ENCODE measurements at places on chromosomes 12 and 14.

DNA sequence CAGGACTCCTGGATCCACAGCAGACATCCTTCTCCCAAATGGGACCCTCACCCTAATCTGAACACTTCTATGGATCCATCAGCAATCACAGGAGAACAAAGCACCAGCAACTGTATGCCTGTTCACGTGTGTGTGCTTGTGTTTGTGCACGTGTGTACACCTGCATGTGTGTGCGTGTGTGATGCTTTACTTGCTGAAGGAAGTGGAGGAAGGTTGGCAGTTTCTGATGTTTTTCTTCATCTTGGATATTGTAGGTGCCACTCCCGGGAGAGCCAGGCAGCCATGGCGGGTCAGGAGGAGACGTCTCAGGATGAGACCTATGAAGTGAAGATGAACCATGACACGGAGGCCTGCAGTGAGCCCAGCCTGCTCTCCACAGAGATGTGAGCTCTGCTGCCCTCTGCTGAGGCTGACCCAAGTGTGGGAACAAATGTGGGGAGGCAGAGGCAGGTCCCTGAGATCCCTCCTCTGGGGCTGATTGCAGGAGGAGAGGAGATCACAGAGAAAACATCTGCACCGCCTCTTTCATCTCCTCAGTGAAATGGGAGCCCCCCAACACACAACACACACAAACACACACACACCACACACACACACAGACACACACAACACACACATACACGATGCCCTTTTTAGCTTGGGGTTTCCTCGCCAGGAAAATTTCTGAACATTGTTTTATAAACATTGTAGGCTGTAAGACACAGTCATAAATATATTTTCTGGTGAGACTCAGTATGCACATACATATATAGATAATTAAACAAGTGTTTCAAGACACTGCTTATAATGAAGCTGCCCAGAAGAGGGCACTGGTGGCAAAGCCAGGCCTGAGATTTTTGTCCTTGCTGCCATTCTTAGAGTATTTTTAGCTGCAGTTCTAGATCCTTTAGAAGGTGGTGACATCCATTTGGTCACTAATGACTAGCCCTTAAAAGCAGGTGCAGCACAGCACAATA is 112.2 kb upstream of the FKBP4 start:
- DNase-seq = peak; percentile 45

DNA sequence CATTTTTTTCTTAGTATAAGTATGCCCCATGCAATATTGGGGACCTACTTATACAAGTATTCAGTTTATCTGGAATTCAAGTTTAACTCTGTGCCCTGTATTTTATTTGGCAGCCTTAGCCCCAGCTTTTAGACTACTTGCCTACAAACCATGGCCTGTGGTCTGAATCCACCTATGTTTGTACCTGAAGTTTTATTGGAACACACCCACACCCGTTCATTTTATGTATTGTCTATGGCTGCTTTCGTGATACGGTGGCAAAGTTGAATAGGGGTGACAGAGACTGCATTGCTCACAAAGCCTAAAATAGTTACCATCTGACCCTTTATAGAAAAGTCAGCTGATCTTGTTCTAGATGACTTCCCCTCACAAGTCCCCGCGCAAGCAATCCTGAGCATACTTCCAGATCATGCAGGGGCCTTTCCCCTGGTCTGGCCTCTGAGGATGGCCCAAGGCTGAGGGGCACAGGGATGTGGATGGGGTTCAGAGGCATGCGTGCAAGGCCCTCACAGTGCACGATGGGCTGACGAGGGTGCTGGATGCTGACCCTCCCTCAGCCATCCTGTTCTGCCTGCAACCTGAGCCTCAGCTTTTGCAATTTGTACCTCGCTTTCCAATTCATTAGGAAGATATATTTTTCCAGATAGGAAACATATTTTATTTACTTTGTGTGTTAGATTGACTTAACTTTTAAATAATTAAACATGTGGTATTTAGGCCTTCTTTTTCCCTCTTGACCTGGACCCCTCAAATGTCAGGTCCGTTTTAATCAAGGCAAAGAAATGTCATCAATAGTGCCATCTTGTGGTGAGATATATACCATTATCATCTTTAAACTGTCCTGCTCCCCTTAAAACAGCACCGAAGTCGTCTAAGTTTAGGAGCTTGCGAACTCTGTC is 527.3 kb upstream of the CCDC196 start:
- no peak for DNase-seq

GRCh38 chr12:96501133-96501761 is 11.9 kb downstream of the CFAP54 start:
- peak; percentile 48 for DNase-seq

DNA sequence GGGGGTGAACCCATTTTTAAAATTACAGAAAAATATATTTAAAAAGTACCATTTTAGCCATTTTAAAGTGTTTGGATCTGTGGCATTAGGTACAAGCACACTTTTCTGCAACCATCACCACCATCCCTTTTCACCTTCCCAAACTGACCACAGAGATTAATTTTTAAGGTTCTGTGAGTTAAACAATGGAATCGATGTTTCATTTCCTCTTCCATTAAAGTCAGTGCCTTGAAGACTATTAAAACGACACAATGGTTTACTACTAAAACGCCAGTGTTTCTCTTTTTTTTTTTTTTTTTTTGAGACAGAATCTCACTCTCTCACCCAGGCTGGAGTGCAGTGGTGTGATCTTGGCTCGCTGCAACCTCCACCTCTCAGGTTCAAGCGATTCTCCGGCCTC is 78.1 kb upstream of the GPR68 start:
- DNase-seq = no peak

DNA sequence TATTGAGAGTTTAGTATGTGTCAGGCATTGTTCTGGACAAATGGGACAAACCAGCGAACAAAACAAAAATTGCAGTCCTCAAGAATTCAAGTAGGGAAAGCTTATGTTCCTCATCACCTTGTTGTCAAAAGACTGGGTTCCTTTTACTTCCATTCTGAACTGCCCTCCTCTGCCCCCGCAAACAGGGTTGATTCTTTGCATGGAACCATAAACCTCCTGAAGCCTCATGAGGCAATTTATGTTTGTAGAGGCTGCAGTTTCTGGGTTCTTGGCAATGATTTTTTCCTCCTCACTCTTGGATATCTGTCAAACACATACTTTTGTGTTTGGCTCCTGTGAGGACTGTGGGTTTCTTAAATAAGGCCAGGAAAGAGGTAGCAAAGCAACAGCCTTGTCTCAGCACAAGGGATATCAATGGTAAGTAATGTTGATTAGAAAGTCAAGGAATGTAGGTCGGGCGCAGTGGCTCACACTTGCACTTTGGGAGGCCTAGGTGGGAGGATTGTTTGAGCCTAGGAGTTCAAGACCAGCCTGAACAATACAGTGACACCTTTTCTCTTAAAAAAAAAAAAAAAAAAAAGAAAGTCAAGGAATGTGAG is 13.9 kb downstream of the COPZ1 start:
- DNase-seq = no peak

GRCh38 chr12:7242176-7243101 is 53.0 kb downstream of the PEX5 start:
- no peak for DNase-seq

GRCh38 chr14:30058401-30058800 is 130.8 kb upstream of the PRKD1 start:
- no peak for DNase-seq

DNA sequence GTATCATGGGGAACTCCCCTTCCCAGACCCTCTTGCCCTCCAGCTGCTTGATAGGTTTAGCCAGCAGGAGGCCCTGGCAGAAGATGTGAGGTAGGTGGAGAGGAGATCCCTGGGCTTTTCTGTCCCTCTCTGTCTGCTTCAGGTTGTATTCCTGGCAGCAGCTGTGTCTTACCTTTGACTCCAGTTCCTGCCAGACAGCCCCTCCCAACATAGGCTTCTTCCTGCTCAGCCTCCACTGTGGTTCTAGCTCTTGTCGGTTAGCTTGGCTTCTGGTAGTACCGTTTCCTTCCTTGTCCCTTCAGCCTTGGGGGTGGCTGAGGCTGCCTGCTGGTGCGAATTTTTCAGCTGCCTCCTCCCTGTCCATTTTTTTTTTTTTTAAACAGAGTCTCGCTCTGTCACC is 215.7 kb upstream of the CRY1 start:
- DNase-seq = no peak

GRCh38 chr12:28631831-28632230 is 441.6 kb downstream of the CCDC91 start:
- no peak for DNase-seq

DNA sequence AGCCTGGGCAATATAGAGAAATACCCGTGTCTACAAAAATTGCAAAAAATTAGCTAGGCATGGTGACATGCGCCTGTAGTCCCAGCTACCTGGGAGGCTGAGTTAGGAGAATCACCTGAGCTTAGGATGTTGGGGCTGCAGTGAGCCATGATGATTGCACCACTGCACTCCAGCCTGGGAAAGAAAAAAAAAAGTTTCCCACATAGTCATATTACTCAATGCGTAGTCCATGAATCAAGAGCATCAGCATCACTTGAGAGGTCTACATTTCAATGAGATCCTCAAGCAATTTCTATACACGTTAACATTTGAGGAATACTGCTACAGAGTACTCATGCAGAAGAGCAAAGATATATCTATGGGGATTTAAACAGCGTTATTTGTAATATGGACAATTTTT is 5.2 kb upstream of the LRRC23 start:
- no peak for DNase-seq

- no peak for DNase-seq
These were observed 82.6 kb downstream of the ERC1 start for GRCh38 chr12:1073652-1074051.

DNA sequence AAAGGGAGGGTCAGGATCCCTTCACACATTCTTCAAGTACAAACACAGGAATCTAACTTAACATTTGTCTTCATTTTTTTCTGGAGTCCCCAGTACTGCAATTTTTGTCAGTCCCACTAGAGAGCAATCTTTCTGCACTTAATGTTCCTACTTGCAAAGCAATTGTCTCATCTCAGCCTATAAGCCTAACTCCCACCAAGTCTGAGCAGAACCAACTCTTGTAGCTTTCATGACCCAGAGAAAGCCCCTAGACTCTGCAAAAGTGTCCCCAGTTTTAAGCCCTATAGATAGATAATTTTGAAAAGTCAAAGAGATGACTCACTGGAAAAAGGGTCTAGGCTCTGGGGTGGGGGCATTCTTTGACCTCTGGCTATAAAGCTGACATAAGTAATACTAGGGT is 1.8 kb upstream of the ZBTB39 start:
- no peak for DNase-seq

- no peak for DNase-seq
These were observed 76.2 kb downstream of the TMTC3 start for GRCh38 chr12:88218293-88218692.

DNA sequence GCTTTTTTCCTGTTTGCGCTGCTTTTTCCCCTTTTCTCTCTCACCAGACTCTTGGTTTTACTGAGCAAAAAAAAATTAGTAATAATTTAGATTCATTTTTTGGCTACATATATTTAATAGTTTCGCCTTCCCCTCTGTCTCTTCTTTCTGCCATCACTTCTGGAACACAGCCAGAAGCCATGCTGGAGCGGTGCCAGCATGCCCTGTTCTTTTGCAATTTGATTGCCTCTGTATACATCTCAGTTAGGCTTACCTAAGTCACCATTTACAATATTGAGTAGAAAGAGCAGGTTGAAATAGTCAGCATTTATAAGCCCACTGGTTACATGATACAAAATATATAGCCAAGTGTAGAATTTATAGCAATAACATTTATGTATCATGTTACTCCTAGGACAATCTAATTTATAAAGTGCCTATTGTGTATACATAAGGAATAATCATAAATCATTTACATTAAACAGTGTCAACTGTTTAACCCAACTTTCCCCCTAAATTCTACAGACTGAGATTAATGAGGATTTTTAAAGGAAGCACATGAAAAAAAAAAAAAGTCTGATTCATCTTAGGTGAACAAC is 413.8 kb upstream of the SOX5 start:
- DNase-seq = no peak

DNA sequence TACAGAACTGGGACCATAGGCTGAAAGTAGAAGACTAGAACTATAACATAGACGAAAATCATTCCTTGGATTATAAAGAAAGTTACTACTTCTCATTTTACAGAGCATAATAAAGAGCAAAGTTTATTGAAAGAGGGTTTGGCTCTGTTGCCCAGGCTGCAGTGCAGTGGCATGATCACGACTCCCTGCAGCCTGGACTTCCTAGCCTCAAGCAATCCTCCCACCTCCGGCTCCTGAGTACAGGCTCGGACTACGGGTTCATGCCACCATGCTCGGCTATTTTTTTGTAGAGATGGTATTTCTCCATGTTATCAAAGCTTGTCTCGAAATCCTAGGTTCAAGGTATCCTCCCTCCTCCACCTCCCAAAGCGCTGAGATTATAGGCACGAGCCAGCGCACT is 190.1 kb upstream of the FOXG1 start:
- no peak for DNase-seq

- DNase-seq = no peak
These were observed 36.6 kb upstream of the ATP2B1 start for GRCh38 chr12:89745286-89745685.

DNA sequence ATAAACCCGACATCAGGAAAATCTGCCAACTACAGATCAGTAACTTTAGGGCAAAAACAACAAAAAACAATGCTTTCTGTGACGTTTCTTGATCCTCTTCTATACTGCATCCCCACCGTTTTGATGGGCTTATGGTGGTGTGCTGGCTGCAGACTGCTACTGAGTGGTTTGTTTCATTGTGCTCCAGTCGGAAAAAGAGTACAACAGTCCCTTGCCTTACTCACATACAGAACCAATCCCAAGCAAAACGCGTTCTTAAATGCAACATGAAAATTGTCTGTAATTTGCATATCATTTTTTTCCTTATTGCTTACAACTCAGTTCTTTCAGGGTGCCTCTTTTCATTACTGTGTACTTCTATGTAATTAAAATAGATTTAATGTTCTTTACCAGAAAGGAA is 2.3 kb downstream of the ETV6 start:
- no peak for DNase-seq

All from activated gamma-delta T cell treated with Interleukin-2 at 50 U/mL for 16 hours (primary cell).